OCI-LY7 (cell line): ENCODE measurements at places on chromosomes 12 and 14.

DNA sequence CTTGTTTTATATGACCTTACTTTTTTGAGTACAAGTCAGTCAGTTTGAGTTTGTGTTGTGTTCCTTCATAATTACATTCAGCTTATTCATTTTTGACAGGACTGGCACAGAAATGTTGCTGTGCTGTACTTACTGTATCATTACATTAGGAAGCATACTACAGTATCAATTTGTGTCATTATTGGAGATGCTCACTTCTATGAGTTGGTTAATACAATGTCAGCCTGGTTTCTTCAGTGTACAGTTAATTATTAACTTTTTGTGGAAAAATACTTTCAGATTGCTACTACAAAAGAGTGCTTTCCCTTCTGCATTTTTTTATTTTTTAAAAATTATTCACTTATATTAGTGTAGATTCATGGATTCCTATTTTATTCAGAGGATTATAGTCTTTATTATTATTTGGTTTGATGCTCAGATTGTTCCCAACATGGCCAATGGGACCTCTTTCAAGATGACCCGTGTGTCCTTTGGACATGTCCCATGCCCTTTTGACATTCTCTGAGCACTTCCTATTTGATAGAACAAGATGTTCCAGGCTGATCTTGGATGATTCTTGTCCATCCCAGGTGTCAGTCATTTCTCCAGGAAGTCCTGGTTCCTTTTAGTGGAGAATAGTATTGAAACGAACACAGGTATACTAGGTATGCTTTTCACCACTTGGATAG is 66.6 kb downstream of the MON2 start:
- DNase-seq: no peak

- DNase-seq: peak; percentile 57
Observed at GRCh38 chr12:119659289-119659897, 8.5 kb upstream of the PRKAB1 start.

DNA sequence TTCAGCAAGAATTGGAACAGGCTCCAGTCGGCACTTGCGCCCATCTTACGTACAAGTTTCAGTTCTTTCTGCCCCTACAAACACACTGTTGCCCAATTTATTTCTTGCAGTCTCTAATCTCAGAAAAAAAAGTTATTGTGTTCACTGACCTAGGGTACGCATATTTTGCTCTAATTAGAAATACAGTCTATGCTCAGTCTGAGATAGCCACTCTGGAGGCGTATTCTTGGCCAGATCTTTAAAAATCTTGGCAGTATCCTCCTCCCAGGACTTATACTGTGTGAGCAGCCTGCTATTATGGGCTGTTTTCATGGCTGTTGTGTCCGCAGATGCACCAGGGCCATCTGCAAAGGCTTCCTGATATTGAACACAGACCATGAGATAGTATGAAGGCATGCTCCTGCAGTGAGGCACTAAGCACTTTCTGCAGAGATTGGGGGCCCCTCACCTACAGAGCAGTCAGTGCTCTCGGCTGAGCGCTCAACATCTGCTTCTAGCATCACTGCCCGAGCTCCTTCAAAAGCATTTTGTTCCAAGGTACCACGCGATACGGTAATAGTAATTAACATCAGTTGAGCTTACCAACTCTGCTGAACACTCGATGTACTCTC is 57.9 kb downstream of the PPM1H start:
- DNase-seq: no peak

DNA sequence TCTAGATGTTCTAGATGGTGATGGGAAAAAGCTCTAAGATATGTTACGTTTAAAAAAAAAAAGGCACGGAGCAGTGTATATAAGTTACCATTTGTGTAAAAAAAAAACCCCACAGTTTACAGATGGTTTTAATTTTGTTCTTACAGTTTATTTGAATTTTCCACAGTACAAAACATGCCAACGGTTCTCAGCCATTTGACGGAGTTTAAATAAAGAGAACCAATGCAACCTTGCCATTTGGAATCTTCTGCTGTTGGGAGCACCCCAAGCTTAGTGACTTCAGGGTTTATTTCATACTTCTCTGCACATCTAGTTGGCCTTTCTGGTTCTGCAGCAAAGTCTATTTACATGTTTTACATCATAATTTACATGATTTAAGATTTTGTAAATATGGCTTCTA is 7.7 kb upstream of the HPD start:
- no peak for DNase-seq

- DNase-seq: peak; percentile 23
Observed at GRCh38 chr14:95953111-95953724, 76.6 kb downstream of the TUNAR start.

DNA sequence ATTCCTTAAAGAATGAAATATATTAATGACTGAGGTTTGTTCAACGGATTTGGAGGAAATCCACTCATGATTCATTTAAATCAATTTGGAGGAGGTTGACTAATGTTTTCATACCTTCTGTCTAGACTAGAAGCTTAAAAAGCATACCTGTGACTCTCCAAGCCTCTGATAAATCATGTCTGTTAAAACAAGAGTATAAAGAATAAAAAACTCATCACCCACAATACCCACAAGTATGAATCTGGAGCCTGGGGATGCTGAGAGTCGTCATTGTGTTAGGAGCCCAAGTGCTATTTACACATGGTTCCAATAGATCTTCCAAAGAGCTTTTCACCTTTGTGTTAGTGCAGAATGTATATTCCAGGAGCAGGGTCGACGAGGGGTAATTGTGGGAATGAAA is 86.8 kb upstream of the ADAMTS20 start:
- DNase-seq: no peak

- no peak for DNase-seq
Observed at GRCh38 chr14:99077844-99078236, 194.2 kb downstream of the BCL11B start.

DNA sequence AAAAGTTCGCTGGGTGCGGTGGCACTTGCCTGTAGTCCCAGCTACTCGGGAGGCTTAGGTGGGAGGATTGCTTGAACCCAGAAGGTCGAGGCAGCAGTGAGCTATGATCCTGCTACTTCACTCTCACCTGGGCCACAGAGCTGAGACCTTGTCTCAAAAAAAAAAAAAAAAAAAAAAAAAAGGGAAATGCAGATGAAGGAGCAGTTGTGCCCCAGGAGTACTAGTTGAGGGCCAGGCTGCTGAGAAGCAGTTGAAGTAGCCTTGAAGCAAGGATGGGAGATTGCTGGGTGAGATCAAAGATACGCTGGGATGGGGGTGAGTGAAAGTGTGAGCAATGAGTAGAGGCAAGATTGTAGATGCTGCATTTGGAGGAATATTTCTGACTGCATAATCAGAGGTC is 93.4 kb upstream of the DNM1L start:
- no peak for DNase-seq

GRCh38 chr14:51595881-51596455 is 55.7 kb upstream of the FRMD6 start:
- no peak for DNase-seq
